ENCODE measurements at places on chromosomes 7 and 10.

- no peak for DNase-seq
These were observed 92.5 kb upstream of the INHBA start for GRCh38 chr7:41795276-41795833.

DNA sequence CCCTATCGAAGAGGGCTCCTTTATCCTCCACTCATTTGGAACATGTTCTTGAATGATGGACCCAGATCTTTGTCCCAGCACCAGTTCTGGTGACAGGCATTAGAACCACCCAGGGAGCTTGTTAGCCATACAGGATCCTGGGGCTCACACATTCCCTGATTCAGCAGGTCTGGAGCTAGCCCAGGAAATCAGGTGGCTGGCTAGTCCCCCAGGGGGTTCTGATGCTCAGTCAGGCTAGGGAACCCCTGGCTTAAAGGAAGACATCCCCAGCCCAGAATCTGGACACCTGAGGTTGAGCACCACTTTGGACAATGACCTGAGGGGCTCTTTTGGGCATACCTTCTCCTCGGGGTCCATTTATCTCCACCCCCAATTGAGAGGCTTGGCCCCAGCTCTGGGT is 37.0 kb upstream of the NANOS1 start:
- DNase-seq = no peak

DNA sequence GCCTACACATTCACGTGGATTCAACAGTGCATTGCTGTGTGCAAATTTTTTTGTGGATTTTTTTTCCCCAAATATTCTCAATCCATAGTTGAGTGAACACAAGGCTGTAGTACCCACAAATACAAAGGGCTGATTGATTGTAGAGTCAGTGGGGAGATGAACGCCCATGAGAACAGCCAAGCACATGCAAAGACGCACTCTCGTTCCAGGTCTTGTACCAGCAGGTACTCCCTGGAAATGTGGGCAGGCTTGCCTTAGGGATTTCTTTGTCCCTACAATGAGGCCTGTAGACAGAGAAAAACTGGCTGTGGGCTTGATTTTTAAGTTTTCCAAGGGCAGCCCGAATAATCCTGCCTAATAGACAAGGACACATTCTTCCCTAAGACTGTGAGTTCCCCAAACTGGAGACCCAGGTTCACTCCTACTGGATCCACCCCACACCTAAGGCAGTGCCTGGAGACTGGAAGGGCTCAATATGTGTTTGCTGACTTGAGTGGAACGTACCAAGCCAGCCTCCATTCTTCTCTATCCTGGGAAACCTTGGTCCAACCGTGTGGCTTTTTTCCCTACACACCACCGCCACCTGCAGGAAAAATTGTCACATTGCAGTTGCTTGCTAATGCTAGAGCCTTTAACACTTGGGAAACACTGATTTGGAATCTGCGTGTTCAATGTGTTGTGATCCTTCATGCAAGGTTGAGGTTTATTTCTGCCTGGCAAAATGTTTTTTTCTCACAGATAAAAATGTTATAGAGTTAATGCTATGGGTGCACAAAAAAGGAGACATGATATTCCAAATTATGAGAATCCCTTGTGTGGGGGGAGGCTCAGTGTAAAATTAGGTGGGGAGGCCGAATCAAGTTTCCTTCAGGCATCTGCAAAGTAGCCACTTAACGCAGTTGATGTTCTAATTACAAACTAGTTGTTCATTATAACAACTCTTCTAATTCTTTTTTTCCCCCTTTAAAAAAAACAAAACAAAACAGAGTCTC is 49.3 kb downstream of the PPP1R17 start:
- no peak for DNase-seq

GRCh38 chr7:27277628-27278027 is 35.0 kb downstream of the EVX1 start:
- DNase-seq = no peak

GRCh38 chr10:91603931-91604331 is 28.9 kb downstream of the PPP1R3C start:
- DNase-seq = no peak

DNA sequence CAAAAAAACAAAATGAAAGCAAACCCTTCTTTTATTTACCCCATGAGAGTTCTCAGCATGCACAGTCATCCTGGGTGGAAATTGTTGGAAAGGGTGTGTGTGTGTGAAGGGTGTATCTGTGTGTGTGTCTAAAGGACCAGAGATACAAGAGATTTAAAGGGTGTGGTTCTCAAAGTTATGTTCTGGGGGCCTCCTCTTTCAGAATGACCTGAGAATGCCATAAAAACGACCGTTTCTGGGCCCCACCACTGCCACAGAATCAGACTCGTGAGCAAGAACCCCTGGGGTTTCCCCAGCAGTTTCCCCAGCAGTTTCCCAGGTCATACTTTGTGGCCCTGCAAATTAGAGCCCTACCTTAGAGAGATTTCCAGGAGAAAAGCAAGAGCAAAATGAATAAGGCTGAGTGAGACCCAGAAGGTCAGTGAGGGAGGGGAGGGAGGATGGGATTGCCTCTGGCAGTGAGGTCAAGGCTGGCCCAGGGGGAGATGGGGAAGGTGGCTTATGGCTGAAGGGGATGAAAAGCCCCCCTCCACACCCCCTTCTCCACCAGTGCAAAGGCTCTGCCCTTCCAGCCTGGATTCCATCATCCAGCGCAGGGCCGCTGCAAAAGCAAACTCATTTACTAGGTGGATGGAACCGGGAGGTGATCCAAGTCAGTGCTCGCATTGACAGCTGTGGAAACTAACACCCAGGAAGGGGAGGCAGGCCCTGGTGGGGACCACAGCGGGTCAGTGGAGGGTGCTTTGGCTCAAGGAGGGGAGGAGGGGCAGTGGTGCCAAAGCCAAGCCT is 10.2 kb downstream of the PYROXD2 start:
- peak; percentile 24 for DNase-seq

- peak; percentile 93 for DNase-seq
These were observed 13.9 kb downstream of the ARHGAP19 start for GRCh38 chr10:97278491-97278989.

DNA sequence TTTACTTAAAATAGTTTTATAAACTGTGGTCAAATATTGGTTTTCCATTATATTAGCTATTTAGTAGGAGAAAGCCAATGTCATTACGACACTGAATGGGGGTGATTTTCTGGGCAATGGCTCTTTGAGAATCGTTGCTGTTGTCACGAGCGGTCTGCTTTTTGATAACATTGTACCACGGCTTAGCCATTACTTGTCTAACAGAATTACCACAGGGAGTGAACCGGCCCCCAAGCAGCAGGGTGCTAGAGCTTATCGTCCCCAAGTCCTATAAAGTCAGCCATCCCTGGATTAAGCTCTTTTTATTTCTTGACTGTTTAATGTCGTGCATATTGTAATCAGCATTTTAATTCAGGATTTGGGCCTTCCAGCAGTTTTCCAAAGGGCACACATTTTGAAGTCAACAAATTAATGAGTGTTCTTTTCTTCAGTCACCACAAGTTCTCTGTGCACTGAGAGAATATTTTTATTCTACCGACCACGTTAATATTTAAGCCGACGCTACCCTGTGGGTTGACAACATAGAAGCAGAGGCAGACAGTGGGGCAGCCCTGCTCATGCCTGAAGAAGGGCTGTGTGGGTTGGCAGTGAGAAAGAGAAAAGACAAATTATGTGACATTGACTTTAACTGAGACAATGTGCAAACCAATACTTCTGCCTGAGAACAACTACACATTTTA is 125.8 kb downstream of the ICA1 start:
- no peak for DNase-seq

DNA sequence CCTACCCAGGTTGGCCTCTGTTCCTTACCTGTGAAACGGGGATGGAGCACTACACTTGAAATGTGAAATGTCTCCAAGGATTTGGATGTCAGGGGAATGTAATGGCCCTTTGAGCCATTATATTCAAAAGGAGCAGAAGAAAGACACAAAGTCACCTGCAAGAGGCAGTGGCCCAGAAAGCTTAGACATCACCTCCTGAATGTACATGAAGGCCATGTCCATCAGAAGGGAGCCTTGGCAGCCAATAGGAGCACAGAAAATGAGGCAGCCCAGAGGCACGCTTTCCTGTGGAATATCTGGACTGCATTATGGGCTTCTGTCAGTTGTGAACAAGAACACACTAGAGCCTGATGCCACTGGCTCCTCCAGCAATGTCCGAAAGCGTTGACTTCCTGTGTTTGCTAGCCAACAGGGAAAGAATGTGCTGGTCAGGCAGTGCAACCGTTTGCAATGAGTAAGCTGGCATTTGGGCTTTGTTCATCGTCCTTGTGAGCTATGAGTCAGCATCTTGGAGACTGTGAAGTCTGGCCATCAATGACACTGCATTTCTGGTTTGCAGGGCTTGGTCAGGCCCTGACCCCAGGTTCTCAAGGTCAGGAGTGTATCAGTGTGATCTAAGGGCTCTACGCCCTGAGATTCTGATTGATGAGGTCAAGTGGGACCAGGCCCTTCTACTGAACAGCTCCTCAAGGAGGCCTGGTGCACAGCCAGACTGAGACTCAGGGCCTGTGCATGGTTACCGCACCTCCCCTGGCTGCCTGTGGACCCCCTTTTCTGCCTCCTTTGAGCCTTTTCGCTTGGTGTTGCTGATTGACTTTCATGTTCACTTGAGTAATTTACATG is 222.4 kb downstream of the RPS24 start:
- peak; percentile 96 for DNase-seq

- no peak for DNase-seq
These were observed 101.9 kb downstream of the GRID1 start for GRCh38 chr10:86264481-86265231.

DNA sequence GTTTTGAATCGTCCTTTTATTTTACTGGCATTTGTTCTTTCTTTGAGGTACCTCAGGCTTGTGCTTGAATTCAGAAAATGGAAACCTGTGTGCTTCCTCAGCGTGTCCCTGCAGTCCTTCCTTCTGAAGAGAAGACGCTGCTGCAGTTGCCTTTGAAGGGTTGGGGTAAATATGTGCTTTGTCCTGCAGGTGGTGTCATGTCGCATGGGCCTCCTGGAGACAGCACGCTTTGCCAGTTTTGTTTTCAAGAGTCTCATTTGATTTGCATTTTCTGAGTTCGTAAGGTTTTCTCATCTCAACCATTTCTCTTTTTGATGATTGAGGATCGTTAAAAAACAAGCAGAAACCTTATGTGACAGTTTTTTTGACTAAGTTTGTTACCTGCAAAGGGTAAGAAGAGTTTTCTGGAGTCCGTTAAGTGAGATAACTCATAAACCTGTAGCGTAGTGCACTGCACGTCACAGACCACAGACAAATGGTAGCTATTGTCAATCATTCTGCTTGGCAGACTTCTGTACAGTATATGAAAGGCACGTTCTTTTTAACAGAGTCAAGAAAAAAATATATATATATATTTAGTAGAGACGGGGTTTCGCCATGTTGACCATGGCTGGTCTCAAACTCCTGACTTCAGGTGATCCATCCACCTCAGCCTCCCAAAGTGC is 57.0 kb downstream of the CDC123 start:
- DNase-seq = no peak

- no peak for DNase-seq
These were observed 18.3 kb upstream of the MKI67 start for GRCh38 chr10:128144547-128144946.

DNA sequence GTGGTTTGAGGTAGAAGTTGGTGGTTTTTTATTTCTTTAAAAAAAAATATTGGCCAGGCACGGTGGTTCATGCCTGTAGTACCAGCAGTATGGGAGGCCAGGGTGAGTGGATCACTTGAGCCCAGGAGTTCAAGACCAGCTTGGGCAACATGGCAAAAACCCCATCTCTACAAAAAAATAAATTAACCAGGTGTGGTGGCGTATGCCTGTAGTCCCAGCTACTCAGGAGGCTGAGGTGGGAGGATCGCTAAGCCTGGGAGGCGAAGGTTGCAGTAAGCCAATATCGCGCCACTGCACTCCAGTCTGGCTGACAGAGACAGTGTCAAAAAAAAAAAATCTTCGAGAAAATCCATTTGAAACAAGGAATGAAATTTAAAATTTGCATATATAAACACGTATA is 1.1 kb downstream of the IL2RA start:
- DNase-seq = no peak

- no peak for DNase-seq
These were observed 151.8 kb downstream of the SFMBT2 start for GRCh38 chr10:7258948-7259523.

DNA sequence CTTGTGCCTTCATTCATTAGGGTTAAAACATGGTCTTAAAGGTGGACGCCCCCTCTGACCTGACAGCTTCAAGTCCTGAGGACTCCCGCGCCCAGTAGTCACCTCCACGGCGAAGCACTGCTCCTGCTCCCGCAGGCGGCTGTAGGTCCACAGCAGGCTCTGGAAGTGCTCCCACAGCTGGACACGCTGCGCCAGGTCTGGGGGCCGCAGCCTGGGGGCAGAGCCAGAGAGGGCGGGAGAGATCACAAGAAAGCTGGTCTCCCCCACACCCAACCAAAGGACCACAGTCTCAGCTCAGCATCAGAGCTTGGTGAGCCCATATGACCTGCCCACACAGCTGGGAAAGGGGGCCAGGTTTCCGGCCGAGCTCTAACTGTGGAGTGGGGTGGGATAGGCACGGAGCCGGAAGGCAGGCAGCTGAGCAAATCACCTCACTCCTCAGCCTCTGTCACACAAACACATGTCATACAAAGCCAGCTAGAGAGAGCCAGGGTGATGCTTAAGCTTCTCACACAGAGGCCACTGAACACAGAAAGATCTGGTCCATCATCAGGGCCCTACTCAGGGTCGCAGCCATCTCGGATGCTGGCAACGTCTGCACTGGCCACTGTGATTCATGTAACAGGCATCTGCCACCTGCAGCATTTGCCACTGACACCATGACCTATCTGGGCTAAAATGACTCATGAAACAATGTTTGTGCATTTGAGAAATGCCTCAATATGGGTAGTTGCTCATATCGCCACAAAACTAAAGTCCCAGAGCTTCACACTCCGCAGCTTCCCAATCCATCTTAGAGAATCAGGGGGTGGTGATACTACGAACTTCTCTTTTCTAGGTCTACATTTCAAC is 12.6 kb downstream of the HPS1 start:
- no peak for DNase-seq

GRCh38 chr7:32957326-32958045 is at the start of gene FKBP9:
TSS of gene FKBP9 (plus strand) at chr7:32957440. CDS start at chr7:32957574, 134 bp downstream.
- no peak for DNase-seq

DNA sequence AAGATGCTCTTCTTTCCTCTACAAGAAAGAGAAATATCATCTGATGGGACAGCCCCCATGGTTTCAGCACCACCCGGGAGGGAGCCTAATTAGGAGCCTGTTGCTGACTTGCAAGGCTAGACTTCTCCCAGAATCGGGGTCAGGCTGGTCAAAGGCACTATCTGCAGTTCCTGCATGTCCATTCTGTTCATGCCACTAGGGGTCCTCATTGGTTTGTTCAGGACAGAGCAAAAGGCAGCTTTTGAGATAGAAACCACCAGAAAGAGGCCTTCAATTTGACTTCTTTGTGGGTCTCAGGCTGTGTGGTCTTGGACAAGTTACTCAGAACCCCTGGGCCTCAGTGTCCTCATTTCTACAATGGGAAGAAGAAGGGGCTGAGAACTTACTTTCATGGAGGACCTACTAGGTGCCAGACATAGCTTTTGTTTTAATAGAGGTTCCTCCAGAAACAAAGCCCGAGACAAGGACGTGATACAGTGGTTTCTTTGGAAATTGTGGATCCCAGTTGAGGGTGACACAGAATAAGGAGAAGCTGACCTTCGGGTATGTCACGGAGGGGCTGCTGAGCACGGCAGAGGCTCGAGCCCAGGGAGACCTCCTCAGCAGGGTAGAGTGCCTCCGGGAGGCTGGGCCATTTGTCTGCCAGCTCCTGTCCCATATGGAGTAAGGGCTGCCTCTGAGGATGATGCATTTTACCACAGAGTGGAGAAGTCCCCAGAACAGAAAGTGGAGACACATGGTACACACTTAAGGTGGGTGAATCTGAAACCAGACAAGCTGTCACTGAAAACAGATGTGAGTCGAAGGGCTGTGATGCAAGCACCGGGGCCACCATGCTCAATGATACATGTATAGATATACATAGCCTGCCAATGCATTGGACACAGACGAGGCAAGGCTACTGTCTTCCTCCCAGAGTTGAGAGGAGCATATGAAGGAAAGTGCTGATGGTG is 33.1 kb upstream of the NEUROD6 start:
- peak; percentile 3 for DNase-seq

Measured in AG04449 (cell line).